ENCODE measurements at places on chromosomes 13 and 19. TPM values are rescaled to one million over a fixed set of nuclear protein-coding genes. Genes with fewer than 3 reads are reported as not detected.
A peak's percentile ranks its signal among the peaks of the same experiment; 100 is the strongest.

- H3K4me3 ChIP-seq, result peak overlapping the region; percentile 0
- DNase-seq, result peak; percentile 18
- H3K27me3 ChIP-seq, result no peaks in the 10 kb centered on the region
- peaks cover 31% of the 10 kb centered on the region for H3K4me1 ChIP-seq
- H3K27ac ChIP-seq, result peak overlapping the region; percentile 46
Measured at GRCh38 chr19:32104153-32104849, 241.1 kb upstream of the ZNF507 start.

GRCh38 chr13:95452375-95452774, 100.1 kb upstream of the CLDN10 start:
- no peak for DNase-seq
- no peak overlapping the region for H3K27ac ChIP-seq
- H3K4me1 ChIP-seq, result no peaks in the 10 kb centered on the region
- peaks cover 3% of the 10 kb centered on the region for H3K27me3 ChIP-seq

Gene AMH
- total RNA-seq, result 71.3 TPM

Gene EXOSC5
- total RNA-seq, result 17.0 TPM

DNA sequence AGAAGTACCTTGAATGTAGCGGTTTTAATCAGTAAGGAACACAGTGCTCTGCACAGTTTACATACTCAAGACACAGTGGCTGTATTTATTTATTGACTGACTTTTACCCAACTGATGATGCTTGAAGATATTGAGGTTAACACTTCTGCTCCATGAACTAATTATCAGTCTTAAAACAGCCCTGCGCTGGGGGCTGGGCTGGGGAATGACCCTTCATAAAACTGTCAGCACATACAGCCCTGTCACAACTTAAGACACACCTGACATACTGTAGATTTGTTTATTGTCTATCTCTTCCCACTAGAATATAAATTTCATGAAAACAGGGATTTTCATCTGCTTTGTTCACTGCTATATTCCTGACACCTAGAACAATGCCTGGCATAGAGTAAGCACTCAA, 10.8 kb downstream of the NEK5 start:
- no peaks in the 10 kb centered on the region for H3K36me3 ChIP-seq
- no peak overlapping the region for H3K4me3 ChIP-seq
- DNase-seq, result no peak

- DNase-seq, result no peak
- peaks cover 25% of the 10 kb centered on the region for H3K4me1 ChIP-seq
- no peaks in the 10 kb centered on the region for H3K27me3 ChIP-seq
- no peak overlapping the region for H3K4me3 ChIP-seq
Measured at GRCh38 chr13:75762955-75763354, 126.8 kb downstream of the LMO7 start.

Gene HIPK4
- total RNA-seq, result 0.11 TPM

DNA sequence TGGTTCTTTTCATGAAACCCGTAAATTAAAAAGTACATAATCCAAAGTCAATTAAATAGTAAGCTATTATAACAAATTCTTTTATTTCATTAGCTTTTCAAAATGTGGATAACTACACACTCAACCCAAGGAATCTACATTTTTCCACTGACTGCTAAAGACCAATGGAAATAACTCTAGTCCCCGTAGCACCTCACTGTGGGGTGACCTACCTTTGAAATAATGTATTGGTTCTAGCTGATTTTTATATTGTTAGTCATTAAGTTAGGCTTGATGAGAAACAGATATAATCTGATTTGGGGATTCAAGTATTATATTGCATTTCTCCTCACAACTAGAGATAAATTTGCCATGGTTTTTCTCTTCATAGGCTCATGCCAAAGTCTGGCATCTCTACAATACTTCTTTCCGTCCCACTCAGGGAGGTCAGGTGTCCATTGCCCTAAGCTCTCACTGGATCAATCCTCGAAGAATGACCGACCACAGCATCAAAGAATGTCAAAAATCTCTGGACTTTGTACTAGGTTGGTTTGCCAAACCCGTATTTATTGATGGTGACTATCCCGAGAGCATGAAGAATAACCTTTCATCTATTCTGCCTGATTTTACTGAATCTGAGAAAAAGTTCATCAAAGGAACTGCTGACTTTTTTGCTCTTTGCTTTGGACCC, 37.3 kb downstream of the KL start:
- peaks cover 9% of the 10 kb centered on the region for H3K4me1 ChIP-seq
- no peak for DNase-seq
- H3K27ac ChIP-seq, result no peak overlapping the region

DNA sequence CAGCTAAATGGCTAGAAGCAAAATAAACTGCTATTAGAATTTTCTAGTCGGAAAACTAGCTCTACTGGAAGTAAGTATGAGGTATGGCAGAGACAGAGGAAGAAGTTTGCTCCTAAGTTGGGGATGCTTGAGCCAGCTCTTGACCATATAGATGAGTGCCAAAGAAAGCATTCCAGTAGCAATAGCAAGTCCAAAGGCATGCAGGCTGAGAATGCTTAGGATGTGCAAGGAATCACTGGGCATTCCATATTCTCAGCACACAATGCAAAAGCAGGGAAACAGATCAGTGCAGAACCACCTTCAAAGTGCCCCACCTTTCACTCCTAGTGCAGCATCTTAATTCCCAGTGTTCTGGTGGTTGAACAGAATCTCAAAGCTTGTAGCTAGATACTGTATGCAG, 32.9 kb downstream of the SERTM1 start:
- peaks cover 2% of the 10 kb centered on the region for H3K27me3 ChIP-seq
- no peak overlapping the region for H3K4me3 ChIP-seq
- H3K4me1 ChIP-seq, result no peaks in the 10 kb centered on the region

GRCh38 chr13:24511816-24512196, 772 bp downstream of the PARP4 start:
- DNase-seq, result no peak
- peaks cover 8% of the 10 kb centered on the region for H3K36me3 ChIP-seq
- peak overlapping the region; percentile 91 for H3K4me3 ChIP-seq
- peak overlapping the region; percentile 83 for H3K27ac ChIP-seq

Gene MYO16
- total RNA-seq, result 2.3 TPM

Gene ATP4A
- not detected for total RNA-seq

Gene NCCRP1
- 0.93 TPM for total RNA-seq

Gene ZNF99
- not detected for total RNA-seq

GRCh38 chr19:17101686-17102628, 26.4 kb downstream of the MYO9B start:
- H3K27me3 ChIP-seq, result no peaks in the 10 kb centered on the region
- no peak overlapping the region for H3K27ac ChIP-seq
- DNase-seq, result no peak
- H3K4me1 ChIP-seq, result peaks cover 7% of the 10 kb centered on the region

DNA sequence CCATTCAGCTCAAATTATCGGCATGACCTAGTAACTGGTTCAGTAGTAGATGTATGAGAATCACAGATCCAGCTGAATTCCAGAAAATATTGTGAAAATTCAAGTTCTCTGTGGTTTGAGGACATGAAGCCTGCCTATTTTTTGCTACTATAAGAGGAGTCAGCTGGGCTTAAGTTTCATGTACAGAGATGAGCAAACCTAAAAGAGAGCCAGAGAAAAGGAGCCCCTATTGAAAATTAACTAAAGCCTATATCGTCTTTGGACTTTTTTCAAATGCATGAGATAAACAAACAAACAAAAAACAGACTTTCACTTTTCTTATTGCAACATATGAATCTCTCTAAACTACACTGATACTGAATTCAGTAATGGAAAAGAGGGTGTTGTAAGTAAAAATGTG, 106.8 kb upstream of the SPRY2 start:
- no peak overlapping the region for H3K27ac ChIP-seq
- DNase-seq, result no peak
- H3K4me1 ChIP-seq, result peaks cover 2% of the 10 kb centered on the region
- H3K36me3 ChIP-seq, result no peaks in the 10 kb centered on the region

DNA sequence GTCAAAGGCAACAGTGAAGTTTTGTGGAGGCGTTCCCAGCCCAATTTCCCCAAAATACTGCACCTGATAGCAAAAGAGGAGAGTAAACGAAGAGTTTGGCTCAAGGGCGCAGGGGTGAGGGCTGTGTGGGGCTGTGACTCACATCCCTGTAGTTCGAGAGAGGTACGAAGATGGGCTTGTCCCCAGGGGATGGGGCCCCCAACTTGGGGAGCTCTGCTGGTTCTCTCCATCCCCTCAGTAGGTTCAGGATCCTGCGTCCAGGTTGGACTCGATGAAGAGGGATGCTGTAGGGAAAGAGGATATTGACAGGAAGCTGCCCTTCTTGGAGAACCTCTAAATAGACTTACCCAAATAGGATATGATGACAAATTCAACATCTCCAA, 3.4 kb downstream of the NAPSA start:
- no peak for DNase-seq
- H3K4me1 ChIP-seq, result no peaks in the 10 kb centered on the region
- peaks cover 2% of the 10 kb centered on the region for H3K36me3 ChIP-seq
- no peak overlapping the region for H3K4me3 ChIP-seq
- H3K27ac ChIP-seq, result no peak overlapping the region
- H3K27me3 ChIP-seq, result peaks cover 10% of the 10 kb centered on the region

- peak overlapping the region; percentile 99 for H3K27ac ChIP-seq
- peak; percentile 67 for DNase-seq
- peaks cover 2% of the 10 kb centered on the region for H3K36me3 ChIP-seq
- no peaks in the 10 kb centered on the region for H3K27me3 ChIP-seq
- H3K4me1 ChIP-seq, result peaks cover 51% of the 10 kb centered on the region
- H3K4me3 ChIP-seq, result peak overlapping the region; percentile 48
Measured at GRCh38 chr13:98484289-98485219, 92.4 kb downstream of the STK24 start.

- H3K27ac ChIP-seq, result no peak overlapping the region
- DNase-seq, result no peak
- no peaks in the 10 kb centered on the region for H3K36me3 ChIP-seq
- H3K4me3 ChIP-seq, result no peak overlapping the region
- H3K27me3 ChIP-seq, result no peaks in the 10 kb centered on the region
- peaks cover 9% of the 10 kb centered on the region for H3K4me1 ChIP-seq
Measured at GRCh38 chr13:105436943-105437342, 1098.5 kb downstream of the EFNB2 start.

DNA sequence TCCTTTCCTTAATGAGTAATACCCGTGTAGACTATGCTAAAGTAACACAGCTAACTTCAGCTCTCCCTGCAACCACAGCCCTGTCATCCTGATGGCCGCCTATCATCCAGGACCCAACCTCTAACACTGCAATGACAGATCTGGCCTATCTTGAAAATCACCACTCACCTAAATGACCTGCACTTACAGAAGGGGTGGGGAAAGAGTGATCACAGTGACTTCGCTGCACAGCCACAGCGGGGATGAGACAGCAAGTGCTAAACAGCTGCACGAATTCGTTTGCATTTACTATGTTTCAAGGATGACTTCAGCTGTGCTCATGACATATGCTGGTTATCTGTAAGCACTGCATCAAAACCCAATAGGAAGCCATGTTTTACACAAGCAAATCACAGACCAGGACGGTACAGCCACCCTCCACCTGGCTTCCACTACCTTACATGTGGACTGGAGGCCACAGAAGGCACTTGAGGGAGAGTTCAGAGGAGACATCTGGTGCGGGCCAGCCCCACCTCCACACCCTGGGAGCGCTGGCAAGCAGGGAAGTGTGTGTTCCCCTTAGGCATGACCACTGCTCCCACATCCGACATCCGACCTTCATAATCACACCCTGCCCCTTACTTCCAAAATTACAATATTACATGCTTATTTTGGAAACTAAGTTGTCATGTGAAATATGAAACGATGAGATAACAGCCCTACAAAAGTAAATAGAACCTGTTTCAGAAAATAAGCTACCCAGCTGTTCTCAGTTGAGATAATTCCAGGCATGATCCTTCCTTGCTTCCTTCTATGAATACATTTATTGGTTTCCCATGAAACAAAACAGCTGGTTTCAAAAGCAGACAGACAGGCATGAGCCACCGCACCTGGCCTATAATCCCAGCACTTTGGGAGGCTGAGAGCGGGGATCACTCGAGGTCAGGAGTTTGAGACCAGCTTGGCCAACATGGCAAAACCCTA, 95.7 kb downstream of the STK24 start:
- H3K27me3 ChIP-seq, result no peaks in the 10 kb centered on the region
- no peak for DNase-seq
- no peak overlapping the region for H3K4me3 ChIP-seq

Gene SHISA7
- total RNA-seq, result 0.10 TPM

Gene ZNF91
- 149 TPM for total RNA-seq

DNA sequence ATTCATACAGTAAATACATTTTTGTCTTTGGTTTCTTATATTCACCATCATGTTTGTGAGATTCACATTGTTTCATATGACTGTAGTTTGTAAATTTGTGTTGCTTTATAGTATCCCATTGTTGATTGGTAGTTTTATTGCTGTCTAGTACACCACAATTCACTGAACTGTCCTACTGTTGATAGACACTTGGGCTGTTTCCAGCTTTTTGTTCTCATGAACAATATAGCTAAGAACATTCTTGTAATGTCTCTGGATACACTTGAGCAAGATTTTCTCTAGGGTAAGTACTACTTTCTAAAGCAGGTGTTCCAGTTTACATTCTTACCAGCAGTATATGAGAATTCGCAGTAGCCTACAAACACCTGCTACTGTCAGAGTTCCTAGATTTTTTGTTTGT, 37.8 kb downstream of the SKA3 start:
- no peak for DNase-seq
- H3K27ac ChIP-seq, result peak overlapping the region; percentile 74
- peaks cover 15% of the 10 kb centered on the region for H3K4me1 ChIP-seq
- peak overlapping the region; percentile 67 for H3K4me3 ChIP-seq
- H3K27me3 ChIP-seq, result no peaks in the 10 kb centered on the region

- H3K27ac ChIP-seq, result no peak overlapping the region
- DNase-seq, result no peak
- no peaks in the 10 kb centered on the region for H3K36me3 ChIP-seq
- H3K27me3 ChIP-seq, result peaks cover 8% of the 10 kb centered on the region
- H3K4me1 ChIP-seq, result no peaks in the 10 kb centered on the region
- H3K4me3 ChIP-seq, result no peak overlapping the region
Measured at GRCh38 chr19:46202872-46203860, 26.4 kb upstream of the IGFL1 start.

- no peaks in the 10 kb centered on the region for H3K4me1 ChIP-seq
- no peaks in the 10 kb centered on the region for H3K27me3 ChIP-seq
- no peak overlapping the region for H3K27ac ChIP-seq
- peaks cover 7% of the 10 kb centered on the region for H3K36me3 ChIP-seq
- peak overlapping the region; percentile 77 for H3K4me3 ChIP-seq
Measured at GRCh38 chr19:17555929-17556813, 722 bp downstream of the COLGALT1 start.

Gene SELENOV
- 6.5 TPM for total RNA-seq

Gene ZNF575
- total RNA-seq, result 0.60 TPM

GRCh38 chr13:73945871-73946270, 188.3 kb downstream of the KLF12 start:
- no peak for DNase-seq
- H3K27ac ChIP-seq, result no peak overlapping the region
- H3K27me3 ChIP-seq, result no peaks in the 10 kb centered on the region
- peaks cover 8% of the 10 kb centered on the region for H3K36me3 ChIP-seq
- H3K4me1 ChIP-seq, result peaks cover 3% of the 10 kb centered on the region

GRCh38 chr13:50970956-50971355, 61.4 kb downstream of the RNASEH2B start:
- H3K4me3 ChIP-seq, result no peak overlapping the region
- H3K36me3 ChIP-seq, result peaks cover 11% of the 10 kb centered on the region
- H3K27ac ChIP-seq, result no peak overlapping the region
- H3K4me1 ChIP-seq, result no peaks in the 10 kb centered on the region
- DNase-seq, result no peak

All from progenitor cell of endocrine pancreas (in vitro differentiated cells).